ENCODE measurements at places on chromosomes 1 and 21.

GRCh38 chr1:17212009-17212408 lies 7.1 kb downstream of the PADI1 start:
- DNase-seq = no peak

DNA sequence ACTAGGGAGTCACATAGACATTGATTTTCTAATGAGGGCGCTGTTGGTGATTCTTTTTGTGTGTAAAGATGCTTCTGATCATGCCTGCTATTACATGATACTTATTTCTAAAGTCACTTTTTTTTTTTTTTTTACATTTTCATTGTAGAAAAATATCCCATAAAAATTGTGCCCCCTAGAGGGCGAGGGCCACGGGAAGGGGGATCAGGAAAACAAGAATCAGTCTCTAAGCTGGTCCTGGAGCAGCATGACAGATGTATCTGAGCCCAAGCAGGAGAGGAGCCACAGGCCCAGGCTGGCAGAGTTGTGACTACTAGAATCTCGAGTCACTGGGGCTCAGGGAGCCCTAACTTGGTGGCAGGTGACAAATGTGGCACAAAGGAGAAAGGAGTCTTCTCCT lies 28.1 kb downstream of the ZSCAN20 start:
- DNase-seq = no peak

DNA sequence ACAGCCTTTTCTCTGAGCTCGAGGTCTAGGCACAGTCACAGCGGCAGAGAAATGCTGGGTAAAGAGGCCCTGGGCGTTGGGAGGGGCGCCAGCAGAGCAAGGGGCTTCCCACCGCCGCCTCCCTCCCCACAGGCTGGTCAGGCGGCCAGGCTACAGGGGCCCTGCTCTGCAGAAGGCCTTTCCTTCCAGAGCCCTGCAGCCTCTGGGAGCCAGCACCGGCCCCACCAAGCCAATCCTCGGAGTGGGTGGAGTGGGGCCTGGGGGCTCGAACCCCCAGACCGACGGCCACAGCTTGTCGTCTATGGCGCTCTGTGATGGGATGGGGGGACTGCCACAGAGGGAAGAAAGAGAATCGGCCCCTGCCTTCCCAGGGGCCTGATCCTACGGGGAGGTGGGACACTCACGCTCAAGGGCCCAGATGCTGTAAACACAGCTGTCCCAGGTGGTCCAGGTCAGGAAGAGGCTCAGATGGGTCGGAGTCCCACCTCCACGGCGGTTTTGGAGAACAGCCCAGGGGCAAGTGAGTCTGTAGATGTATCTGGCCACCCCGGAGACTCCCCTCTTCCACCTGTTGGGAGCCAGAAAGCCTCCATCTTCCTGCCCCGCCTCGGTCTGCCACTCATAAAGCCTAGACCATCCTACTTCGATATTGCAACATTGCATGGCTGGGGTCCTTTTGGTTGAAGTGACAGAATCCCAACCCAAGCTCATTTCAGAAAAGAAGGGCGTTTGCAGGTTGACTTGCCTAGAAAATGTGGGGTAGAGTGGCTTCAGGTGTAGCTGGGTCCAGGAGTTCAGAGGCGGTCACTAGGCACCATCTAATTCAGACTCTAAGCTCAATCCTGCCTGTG lies 95.6 kb downstream of the SIK1 start:
- DNase-seq = no peak

- no peak for DNase-seq
Measured at GRCh38 chr1:213094446-213094845, 43.4 kb downstream of the RPS6KC1 start.

GRCh38 chr1:78275456-78275855 lies 215.3 kb upstream of the PTGFR start:
- DNase-seq = no peak

- DNase-seq = no peak
Measured at GRCh38 chr1:32757213-32757895, 54.8 kb upstream of the SYNC start.

DNA sequence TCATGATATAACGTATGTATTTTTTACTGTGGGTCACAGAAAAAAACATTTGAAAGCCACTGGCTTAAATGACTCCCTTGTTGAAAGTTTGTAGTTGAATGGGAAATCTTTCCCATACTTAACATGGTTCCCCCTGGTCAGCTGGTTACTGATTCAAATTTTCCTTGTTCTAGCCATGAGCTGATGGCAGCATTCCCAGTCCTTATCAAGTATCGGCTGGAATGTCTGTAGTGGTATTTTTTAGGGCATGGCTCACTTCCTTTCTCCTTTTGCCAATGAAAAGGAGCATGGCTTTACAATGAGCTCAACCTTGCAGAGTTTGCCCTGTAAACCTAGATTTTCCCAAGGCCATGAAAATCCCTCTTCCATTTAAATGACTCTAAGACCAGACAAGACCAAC lies 55.7 kb downstream of the GIPC2 start:
- DNase-seq = no peak

- no peak for DNase-seq
Measured at GRCh38 chr1:56409112-56409691, 170.2 kb downstream of the PLPP3 start.

DNA sequence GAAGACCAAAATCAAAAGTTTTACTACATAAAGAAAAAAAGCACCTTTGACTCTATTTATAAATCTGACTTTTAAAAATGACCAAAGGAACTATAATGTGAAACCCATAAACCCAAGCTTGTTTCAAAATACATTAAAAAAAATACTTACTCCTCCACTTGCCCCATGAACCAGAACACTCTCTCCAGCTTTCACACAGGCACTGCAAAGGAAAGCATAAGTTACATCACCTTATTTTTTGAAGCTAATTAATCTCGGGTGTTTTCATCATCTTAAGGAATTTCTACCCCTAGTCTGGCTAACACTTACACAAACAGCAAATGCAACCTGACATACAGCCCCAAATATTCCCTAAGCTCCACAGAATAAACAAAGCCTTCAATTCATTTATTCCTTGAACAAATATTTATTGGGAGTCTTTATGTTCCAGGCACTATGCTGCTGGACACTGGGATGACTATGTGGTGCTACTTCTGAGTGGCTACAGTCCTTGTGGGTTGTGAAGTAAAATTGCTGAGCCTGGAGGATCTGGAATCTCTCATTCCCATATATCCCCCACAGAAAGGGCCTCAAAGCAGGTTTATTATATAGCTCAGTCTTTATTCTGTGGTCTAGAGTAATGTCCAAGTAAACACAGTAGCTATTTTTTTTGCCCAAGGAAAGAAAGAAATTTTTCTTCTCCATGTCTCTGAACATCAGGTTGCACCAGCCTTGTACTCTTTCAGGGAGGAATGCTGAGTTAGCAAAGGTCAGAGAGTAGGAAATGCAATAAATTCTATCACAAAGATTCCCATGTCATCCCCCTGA lies 18.2 kb downstream of the CRYZ start:
- DNase-seq = no peak

DNA sequence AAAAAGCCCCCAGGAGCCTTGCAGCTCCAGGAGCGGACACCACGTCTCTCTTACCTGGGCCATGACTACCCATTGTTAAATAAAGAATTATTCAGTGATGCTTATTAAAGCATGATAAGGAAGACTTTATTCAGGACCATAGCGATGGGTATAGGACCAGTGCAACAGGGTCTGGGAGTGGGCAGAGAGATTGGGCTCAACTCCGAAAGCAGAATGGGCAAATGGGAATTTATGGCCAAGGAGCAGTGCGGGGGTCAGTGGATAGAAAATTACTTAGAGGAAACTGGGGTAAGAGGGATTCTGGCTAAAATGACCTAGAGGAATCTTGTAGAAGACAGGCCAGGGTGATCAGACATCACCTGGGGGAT lies 580 bp upstream of the ATP5PO start:
- no peak for DNase-seq

DNA sequence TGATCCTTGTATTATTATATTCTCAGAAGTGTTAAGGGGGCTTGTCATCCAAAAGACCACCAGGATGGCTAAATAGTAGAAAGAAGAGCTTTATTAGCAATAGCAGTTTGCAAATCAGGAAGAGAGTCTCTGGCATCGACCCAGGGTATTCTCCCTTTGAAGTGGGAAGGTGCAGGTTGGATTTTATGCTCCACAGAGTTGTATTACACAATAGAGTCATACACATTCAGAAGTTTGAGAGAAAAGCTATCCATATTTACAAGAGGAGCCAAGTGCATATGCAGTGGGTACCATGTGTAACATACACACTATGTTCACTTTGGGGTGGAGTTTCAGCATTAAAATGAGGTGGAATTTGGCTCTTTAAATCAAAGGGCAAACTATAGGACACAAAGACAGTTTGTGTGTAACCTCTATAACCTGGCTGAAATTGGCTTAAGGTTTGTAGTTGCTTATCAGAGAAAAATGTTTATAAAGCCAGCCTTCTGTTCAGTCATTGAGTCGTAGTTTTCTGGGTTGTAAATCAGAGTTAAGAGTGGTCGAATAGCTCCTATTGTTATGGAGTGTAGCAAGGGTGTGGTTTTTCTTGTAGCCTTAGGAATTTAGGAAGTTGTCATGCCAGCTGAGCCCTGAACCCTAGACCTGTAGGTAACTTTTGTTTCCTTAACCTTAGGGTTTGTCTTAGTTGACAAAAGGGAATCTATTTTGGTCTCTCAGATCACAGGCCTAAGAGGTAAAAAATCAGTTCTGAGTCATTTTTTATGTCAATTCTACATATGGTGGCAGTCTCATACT lies 125.3 kb downstream of the DNM3 start:
- no peak for DNase-seq

DNA sequence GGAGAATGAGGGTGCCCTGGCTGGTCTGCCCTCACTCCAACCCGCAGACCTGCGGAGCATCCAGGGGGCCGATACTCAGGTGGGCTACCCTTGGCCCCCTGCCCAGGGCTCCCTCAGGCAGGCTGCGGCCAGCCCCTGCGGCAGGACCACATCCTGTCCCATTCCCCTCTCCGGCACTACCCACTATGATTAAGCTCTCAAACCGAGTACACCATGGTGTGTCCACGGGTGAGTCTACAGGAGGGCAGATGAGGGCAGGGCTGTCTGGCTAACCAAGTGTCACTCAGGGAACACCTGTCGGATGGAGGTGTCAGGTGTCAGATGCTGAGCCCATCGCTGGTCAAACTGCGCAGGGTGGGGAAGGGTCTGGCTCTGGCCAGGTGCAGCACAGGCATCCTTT lies 47.2 kb downstream of the SLC66A1 start:
- no peak for DNase-seq

DNA sequence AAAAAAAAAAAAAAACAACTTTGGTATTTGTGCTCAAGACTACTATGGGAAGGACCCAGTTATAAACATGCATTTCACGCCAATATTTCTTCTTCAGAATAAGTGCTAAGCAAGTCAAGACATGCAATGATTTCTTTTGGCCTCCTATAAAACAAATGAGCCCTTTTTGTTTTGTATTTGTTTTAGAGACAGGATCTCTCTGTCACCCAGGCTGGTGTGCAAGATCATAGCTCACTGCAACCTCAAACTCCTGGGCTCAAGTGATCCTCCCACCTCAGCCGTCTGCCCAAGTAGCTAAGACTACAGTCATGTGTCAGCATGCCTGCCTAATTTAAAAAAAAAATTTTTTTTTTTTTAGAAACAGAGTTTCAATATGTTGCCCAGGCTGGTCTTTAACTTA lies 348.7 kb downstream of the PCP4 start:
- DNase-seq = no peak

DNA sequence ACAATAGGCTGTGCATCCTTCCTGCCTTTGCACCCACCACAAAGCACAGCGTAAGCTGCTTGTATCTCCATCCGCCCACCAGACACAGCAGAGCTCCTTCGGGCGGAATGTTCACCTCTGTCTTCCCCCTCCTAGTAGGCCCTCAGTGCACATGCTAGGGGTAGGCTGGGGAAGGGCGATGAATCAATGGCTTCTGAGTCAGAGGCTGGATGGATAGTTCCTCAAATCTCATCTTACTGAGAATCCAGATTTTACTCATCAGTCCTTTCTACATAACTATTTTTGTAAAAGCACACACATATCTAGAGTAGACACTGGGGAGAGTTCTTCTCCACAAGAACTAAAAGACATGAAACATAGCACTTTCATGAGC lies 73.8 kb downstream of the BCAR3 start:
- no peak for DNase-seq

Data from activated CD8-positive, alpha-beta T cell treated with anti-CD3 and anti-CD28 coated beads, Interleukin-2, amount 10 ng/mL, durations not matched to agents 7 days and 5 days (primary cell).